Activated CD8-positive, alpha-beta T cell treated with anti-CD3 and anti-CD28 coated beads, Interleukin-2, amount 10 ng/mL, durations not matched to agents 7 days and 5 days (primary cell): ENCODE measurements at places on chromosomes 2 and 18. TPM values are rescaled to one million over a fixed set of nuclear protein-coding genes. Genes with fewer than 3 reads are reported as not detected.

The ASTL gene
- total RNA-seq, result not detected

The ALPP gene
- not detected for total RNA-seq

The GRHL1 gene
- 0.55 TPM for total RNA-seq

The SEMA4F gene
- total RNA-seq, result 5.8 TPM

The ANKAR gene
- 5.2 TPM for total RNA-seq

GRCh38 chr18:44195394-44196140, 485.1 kb upstream of the SETBP1 start:
- H3K4me1 ChIP-seq, result no peaks in the 10 kb centered on the region
- DNase-seq, result no peak
- H3K36me3 ChIP-seq, result no peaks in the 10 kb centered on the region
- no peak overlapping the region for H3K4me3 ChIP-seq
- H3K27ac ChIP-seq, result no peak overlapping the region

DNA sequence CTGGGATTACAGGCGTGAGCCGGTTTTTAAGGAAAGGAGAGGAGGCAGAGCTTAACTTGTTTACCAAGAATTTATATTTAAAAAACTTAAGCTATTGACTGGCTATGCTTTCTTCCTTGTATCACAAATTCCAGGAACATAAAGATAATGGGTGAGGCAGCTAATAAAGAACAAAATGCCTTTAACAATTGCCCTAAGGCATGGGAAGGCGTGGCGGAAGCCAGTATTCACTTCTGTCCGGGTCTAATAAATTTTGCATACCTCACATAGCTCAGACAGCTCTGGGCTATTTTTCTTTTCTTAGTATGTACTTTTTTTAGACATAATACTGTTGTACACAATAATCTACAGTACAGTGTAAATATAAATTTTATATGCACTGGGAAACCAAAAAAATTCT, 1.0 kb upstream of the LDAH start:
- H3K27me3 ChIP-seq, result no peaks in the 10 kb centered on the region
- H3K27ac ChIP-seq, result no peak overlapping the region
- DNase-seq, result no peak
- H3K36me3 ChIP-seq, result peaks cover 11% of the 10 kb centered on the region
- H3K4me1 ChIP-seq, result peaks cover 17% of the 10 kb centered on the region
- H3K4me3 ChIP-seq, result no peak overlapping the region

DNA sequence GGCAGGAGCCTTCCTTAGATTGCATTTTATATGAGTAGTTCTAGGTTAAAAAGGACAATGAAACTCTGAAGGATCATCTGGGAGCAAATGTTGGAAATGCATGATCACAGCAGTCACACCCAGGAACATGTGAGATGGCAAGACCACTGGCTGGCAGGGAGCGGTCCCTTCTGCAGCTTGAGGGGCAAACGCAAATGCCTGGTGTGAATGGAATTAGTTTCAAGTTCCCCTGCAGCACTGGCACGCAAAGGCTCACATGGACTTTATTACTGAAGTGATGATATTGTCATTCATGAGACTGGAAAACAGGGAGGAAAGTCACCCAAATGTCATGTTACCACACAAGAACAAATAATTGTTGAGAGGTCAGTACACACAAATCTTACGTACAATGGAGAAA, 223.3 kb downstream of the FBXO15 start:
- no peak for DNase-seq
- no peak overlapping the region for H3K27ac ChIP-seq
- H3K36me3 ChIP-seq, result no peaks in the 10 kb centered on the region
- H3K4me3 ChIP-seq, result no peak overlapping the region
- H3K4me1 ChIP-seq, result no peaks in the 10 kb centered on the region

DNA sequence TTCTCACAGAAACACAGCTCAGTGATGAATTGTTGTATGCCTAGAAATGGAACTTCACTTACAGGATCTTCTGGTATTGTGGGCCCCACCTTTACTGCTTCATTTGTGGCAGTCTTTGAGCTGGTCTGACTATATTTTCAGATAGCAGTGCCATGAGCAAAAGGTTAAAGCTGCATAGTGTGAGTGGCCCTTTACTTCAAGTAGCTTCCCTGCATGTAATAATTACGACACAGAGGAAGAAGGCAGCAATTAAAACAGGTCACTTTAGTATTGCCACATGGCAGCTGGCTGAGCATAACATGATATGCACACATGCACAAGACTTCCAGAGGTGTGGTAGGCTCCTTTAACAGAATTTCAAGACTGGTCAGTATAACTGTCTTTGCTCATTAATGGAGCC, 426.3 kb upstream of the ZEB2 start:
- no peak overlapping the region for H3K27ac ChIP-seq
- H3K4me3 ChIP-seq, result no peak overlapping the region
- no peaks in the 10 kb centered on the region for H3K4me1 ChIP-seq
- H3K36me3 ChIP-seq, result no peaks in the 10 kb centered on the region

- H3K27me3 ChIP-seq, result no peaks in the 10 kb centered on the region
- H3K4me1 ChIP-seq, result no peaks in the 10 kb centered on the region
- no peak for DNase-seq
Measured at GRCh38 chr2:96703021-96703751, 36.7 kb downstream of the LMAN2L start.

DNA sequence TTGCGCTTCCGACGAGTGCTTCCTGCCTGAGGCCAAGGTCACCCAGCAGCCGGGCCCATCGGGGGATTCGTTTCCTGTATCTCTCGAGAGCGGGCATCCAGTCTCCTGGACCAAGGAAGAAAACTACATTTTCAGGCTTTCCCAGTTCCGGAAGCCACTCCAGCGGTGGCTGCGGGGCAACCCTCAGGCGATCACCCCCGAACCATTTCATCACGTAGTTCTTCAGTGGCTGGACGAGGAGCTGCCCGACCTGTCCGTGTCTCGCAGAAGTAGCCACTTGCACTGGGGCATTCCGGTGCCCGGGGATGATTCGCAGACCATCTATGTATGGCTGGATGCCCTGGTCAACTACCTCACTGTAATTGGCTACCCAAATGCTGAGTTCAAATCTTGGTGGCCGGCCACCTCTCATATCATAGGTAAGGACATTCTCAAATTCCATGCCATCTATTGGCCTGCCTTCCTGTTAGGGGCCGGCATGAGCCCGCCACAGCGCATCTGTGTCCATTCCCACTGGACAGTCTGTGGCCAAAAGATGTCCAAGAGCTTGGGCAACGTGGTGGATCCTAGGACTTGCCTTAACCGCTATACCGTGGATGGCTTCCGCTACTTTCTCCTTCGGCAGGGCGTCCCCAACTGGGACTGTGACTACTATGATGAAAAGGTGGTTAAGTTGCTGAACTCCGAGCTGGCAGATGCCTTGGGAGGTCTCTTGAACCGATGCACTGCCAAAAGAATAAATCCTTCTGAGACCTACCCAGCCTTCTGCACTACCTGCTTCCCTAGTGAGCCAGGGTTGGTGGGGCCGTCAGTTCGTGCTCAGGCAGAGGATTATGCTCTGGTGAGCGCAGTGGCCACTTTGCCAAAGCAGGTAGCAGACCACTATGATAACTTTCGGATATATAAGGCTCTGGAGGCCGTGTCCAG, 1.0 kb downstream of the MARS2 start:
- H3K27ac ChIP-seq, result peak overlapping the region; percentile 88
- peaks cover 44% of the 10 kb centered on the region for H3K4me1 ChIP-seq
- H3K4me3 ChIP-seq, result peak overlapping the region; percentile 89

GRCh38 chr2:36530983-36531354, 67.0 kb downstream of the FEZ2 start:
- no peak overlapping the region for H3K4me3 ChIP-seq
- H3K27me3 ChIP-seq, result no peaks in the 10 kb centered on the region
- no peak for DNase-seq
- peaks cover 9% of the 10 kb centered on the region for H3K4me1 ChIP-seq
- H3K27ac ChIP-seq, result no peak overlapping the region
- H3K36me3 ChIP-seq, result no peaks in the 10 kb centered on the region

DNA sequence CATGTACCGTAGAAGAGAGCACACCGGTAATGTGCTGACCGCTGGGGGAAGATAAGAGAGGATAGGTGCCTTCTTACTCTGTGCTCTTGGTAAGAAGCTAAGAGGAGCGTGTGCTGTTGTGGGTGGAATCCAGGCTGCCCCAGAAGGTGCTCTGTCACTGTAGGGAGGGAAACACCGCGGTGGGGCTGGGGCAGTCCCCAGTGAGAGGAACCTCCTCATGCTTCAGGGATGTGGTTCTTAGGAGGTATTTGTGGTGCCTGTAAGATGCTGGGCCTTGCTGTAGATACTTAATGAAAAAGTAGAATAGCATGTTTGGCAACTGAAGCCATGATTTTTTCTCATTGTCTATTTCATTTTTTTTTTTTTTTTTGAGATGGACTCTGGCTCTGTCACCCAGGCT, 1.1 kb downstream of the COLEC11 start:
- H3K4me1 ChIP-seq, result peaks cover 6% of the 10 kb centered on the region
- DNase-seq, result peak; percentile 31
- no peak overlapping the region for H3K4me3 ChIP-seq
- no peak overlapping the region for H3K27ac ChIP-seq

GRCh38 chr2:203341741-203342310, 13.6 kb downstream of the ABI2 start:
- H3K27me3 ChIP-seq, result no peaks in the 10 kb centered on the region
- H3K36me3 ChIP-seq, result peaks cover 15% of the 10 kb centered on the region
- no peaks in the 10 kb centered on the region for H3K4me1 ChIP-seq
- no peak overlapping the region for H3K4me3 ChIP-seq
- H3K27ac ChIP-seq, result no peak overlapping the region

DNA sequence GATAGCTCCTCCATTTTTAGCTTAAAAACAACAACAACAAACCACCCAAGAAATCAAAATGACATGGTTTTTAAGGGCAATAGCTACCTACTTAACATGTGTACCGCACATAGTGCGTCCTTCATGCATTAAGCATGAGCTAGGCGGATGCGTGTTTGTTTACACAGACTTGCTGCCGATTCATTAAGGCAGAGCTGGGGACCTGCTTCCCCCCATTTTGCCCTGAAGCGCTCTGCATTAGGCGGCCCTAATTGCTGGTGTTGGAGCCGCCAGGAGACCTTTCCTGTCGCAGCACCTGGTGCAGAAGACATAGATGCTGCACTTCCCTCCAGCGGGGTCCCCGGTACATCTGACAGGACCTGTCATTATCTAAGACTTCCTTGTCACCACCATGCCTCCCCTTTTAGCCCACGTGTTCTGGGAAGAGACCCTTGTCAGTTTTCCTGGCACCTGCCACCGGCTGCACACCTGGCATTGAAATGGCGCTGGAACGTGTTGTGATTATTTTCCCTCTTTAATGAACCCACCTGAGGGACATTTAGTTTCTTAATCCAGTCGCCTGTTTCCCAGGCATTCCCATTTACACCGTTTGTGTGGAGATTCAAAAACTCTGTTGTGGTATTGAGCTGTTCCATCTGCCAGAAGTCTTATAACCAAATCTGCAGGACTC, 261.1 kb upstream of the RAB12 start:
- no peak for DNase-seq
- H3K27me3 ChIP-seq, result no peaks in the 10 kb centered on the region
- H3K4me3 ChIP-seq, result no peak overlapping the region

- H3K27ac ChIP-seq, result no peak overlapping the region
- H3K36me3 ChIP-seq, result peaks cover 9% of the 10 kb centered on the region
- H3K4me1 ChIP-seq, result peaks cover 22% of the 10 kb centered on the region
- DNase-seq, result no peak
- H3K27me3 ChIP-seq, result no peaks in the 10 kb centered on the region
Measured at GRCh38 chr2:174836377-174836994, 72.2 kb upstream of the CHRNA1 start.

GRCh38 chr2:182973441-182974352, 64.6 kb downstream of the NCKAP1 start:
- peaks cover 2% of the 10 kb centered on the region for H3K36me3 ChIP-seq
- peaks cover 15% of the 10 kb centered on the region for H3K27me3 ChIP-seq
- no peak overlapping the region for H3K27ac ChIP-seq
- H3K4me1 ChIP-seq, result peaks cover 6% of the 10 kb centered on the region

DNA sequence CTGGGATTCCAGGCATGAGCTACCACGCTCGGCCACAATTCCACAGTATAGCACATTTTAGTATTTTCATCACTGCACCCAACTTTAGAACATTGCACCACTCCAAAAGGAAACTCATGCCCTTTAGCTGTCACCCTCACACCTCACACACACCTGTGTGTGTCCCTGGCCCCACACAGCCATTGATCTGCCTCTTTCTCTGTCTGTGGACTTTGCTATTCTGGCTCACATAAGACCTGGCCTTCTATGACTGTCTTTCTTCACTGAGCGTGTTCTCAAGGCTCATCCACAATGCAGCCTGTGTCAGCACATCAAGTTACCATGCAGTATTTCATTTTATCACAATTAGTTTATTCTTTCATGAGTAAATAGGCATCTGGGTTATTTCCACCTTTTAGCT, 19.7 kb upstream of the ATP9B start:
- H3K27me3 ChIP-seq, result peaks cover 2% of the 10 kb centered on the region
- no peak overlapping the region for H3K4me3 ChIP-seq
- no peak overlapping the region for H3K27ac ChIP-seq
- no peak for DNase-seq

- DNase-seq, result no peak
- peak overlapping the region; percentile 63 for H3K27ac ChIP-seq
- no peak overlapping the region for H3K4me3 ChIP-seq
- H3K27me3 ChIP-seq, result no peaks in the 10 kb centered on the region
- H3K4me1 ChIP-seq, result peaks cover 78% of the 10 kb centered on the region
- peaks cover 17% of the 10 kb centered on the region for H3K36me3 ChIP-seq
Measured at GRCh38 chr2:134261398-134262131, 7.7 kb downstream of the MGAT5 start.

- no peaks in the 10 kb centered on the region for H3K4me1 ChIP-seq
- H3K36me3 ChIP-seq, result peaks cover 4% of the 10 kb centered on the region
- no peak overlapping the region for H3K4me3 ChIP-seq
- no peak for DNase-seq
- no peak overlapping the region for H3K27ac ChIP-seq
- peaks cover 24% of the 10 kb centered on the region for H3K27me3 ChIP-seq
Measured at GRCh38 chr2:74735564-74735963, 81.5 kb downstream of the SEMA4F start.

- no peaks in the 10 kb centered on the region for H3K27me3 ChIP-seq
- DNase-seq, result no peak
- no peaks in the 10 kb centered on the region for H3K36me3 ChIP-seq
- H3K4me1 ChIP-seq, result no peaks in the 10 kb centered on the region
- H3K27ac ChIP-seq, result no peak overlapping the region
Measured at GRCh38 chr18:4358618-4359017, 96.5 kb downstream of the DLGAP1 start.

DNA sequence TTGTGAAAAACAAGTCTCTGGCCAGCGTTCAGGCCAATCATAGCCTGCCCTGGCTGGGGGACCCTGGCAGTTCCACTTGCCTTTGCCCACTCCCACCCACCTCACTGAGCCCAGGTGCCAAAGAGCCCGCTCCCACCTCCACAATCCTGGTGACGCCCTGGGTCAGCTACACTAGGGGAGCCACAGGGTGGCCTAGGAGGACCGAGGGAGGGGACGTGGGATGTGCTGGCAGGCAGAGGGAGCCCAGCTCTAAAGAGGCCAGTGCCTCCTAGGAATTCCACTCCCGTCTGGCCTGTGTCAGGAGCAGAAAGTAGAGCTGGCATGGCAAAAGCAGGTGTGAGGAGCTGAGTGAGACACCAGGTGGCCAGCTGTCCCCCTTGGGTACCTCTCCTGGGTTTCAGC, 49.3 kb downstream of the TNS1 start:
- H3K27ac ChIP-seq, result no peak overlapping the region
- H3K36me3 ChIP-seq, result no peaks in the 10 kb centered on the region
- peaks cover 5% of the 10 kb centered on the region for H3K27me3 ChIP-seq
- H3K4me3 ChIP-seq, result no peak overlapping the region
- DNase-seq, result no peak

- no peaks in the 10 kb centered on the region for H3K27me3 ChIP-seq
- H3K36me3 ChIP-seq, result no peaks in the 10 kb centered on the region
Measured at GRCh38 chr2:1278861-1279260, 134.4 kb upstream of the TPO start.
